ENCODE measurements at places on chromosomes 7 and 10.

- no peak for DNase-seq
Observed at GRCh38 chr10:37957841-37958240, 18.6 kb downstream of the ZNF25 start.

DNA sequence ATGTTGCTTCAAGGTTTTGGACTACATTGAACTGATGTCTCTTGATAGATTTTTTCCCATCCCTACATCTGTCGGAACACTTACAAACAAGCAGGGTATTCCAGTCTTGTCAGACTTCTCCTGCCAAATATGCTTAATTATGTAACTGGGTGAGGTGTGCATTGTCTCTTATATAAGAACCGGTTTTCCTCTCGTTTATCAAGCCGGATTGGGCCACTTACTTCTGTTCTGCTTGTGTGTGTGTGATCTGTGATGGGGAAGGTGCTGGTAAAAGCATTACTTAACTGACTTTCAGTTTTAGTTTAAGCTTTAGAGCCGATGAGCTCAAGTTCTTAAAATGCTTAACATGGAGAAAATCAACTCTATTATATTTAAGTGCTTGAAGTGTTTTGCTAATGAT lies 57.9 kb downstream of the OTUD1 start:
- DNase-seq = no peak

DNA sequence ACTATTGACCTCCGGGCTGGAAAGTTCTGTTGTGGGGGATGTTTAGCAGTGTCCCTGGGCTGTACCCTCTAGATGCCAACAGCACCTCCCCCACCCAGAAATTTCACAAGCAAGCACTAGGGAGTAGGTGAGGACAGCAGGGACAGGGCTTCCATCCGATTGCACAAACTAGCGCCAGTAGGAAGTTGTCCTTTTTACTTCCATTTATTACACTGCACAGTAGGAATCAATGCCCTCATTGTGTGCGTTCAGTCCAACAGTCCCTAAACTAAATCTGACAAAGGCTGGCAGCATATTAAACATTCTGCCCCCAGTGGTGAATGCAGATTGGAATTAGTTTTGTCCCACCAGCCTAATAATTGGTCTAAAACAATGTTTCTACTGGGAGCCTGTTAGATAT lies 6.4 kb upstream of the SOSTDC1 start:
- DNase-seq = no peak

DNA sequence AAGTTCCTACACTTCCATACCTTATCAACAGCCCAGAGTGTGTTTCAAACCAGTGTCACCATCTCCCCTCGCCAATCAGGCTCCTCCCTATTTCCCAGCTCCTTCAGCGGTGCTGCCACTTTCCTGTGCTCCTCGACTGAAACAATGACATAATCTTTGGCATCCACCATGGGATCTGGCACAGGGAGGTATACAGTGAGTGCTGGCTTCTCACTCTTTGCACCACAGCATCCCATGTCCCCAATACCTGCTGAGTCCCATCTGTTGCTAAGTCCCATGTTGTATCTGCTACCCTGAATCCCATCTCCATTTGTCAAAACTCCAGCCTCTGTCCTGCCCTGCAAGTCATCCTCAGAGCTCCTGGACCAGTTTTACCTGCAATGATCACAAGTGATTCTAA lies 15.4 kb downstream of the PAXIP1 start:
- no peak for DNase-seq

DNA sequence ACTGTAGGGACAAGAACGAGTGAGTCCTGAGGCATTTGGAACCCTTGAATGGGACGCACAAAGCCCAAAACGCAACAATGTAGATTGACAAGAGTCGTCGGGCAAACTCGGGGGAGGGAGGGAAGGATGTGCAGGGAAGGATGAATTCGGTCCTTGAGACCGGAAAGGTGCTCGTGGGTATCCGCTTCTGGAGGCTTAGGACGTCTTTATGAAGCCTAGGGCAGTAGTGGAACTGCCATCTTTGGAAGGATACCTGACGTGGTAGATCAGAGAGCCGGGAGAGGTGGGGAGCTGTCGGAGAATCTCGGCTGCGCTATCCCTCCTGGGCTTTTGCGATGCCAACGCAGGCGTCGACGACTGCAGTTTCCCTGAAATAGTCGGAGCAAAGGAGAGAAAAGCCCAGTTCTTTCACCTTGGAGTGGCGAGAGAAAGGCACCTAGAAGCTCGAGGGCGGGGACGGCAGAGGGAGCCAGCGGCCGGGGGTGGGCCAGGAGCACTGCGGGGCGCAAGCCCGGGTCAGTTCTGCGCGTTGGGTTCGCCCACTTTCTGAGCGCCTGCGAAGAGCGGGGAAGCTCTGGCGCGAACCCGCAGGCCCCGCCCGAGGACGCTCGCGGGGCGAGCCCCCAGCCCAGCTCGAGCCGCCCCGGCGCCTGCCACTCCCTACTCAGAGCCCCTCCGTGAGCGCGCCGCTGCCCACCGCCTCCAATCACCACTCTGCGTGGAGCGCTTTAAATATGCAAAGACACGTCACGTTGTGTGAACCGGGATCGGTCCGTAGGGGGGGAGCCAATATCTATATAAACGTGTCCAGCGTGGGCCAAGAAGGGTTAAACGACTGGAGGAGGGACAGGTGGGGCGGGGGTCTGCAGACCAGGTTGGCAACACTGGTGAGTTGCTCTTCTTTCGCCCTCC lies at the start of gene CYP26C1:
CYP26C1 (plus strand) TSS at position 824 of the 912 bp plus-strand sequence. CDS start 466 bp downstream, outside the sequence.
- no peak for DNase-seq

- no peak for DNase-seq
Observed at GRCh38 chr7:106535234-106535932, 125.6 kb downstream of the CCDC71L start.

GRCh38 chr10:24172909-24173308 lies 36.0 kb upstream of the KIAA1217 start:
- DNase-seq = no peak

DNA sequence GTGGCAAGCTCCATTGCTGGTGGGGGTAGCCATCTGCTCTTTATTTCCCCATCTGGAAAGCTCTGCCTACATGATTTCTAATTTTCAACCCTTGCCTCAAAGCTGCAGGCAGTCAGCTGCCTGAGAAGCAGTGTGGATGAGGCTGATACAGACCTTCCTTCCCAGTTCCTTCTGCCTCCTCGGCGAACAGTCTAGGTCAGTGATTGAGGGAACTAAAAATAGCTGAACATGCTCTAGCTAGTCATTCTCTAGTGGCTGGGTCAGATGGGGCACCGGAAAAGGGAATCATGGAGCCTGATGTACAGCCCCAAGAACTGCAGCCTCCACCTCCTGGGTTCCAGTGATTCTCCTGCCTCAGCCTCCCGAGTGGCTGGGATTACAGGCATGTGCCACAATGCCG lies 48.7 kb downstream of the NAMPT start:
- no peak for DNase-seq

GRCh38 chr10:132828681-132829080 lies 42.7 kb upstream of the NKX6-2 start:
- no peak for DNase-seq

DNA sequence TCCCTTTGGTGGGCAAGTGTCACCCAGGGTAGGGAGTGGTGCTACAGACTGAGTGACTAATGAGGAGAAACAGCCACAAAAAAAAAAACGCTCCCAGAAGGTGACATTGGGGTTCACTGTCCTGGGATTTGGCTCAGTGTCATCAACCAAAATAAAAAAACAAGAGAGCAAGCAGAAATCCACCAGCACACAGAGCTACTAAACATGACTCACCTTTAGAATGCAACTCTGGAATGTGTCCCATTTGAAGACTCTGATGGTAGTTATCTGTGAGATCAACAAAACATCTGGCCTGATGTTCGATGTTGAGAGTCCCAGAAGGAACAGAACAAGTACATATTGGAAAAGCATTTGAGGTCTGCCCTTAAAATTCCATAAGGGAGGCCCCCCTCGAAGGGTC lies 200.3 kb upstream of the LYZL2 start:
- no peak for DNase-seq

GRCh38 chr10:82943142-82943541 lies 1068.1 kb downstream of the NRG3 start:
- DNase-seq = no peak

DNA sequence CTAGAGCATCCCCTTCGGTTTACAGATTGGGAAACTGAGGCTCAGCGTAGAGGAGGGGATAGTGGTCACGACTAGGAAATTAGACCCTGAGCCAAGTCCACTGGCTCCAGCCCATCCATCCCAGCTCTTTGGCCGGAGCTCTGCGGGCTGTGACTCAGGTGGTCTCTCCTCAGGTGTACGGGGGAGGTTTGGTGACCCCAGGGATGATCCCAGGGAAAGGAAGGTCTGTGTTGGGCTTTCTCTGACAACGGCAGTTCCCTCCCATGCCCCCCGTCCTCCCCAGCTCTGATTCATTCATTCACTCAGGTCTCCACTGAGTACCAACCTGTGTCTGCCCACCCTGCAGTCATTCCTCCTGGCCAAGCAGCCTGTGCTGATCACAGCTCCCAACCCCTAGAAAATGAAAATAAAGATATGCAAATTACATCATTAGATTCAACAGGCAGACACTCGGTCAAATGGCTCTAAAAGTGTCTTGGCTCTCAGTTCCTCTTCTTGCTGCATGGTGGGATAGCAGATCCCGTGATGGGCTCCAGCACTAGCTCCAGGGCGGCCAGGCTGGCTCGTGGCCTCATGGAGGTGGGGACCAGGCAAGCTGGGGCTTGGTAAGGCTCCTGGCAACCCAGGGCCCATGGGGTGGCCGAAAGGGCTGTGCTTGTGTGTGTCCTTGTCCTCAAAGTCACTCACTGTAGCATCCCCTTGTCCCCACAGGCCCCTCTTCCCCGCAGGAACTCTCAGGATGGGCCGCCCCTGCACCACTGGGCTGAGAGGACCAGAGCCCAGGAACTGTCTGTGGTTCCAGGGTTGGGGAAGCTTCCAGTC lies 37.8 kb downstream of the CLRN3 start:
- no peak for DNase-seq

DNA sequence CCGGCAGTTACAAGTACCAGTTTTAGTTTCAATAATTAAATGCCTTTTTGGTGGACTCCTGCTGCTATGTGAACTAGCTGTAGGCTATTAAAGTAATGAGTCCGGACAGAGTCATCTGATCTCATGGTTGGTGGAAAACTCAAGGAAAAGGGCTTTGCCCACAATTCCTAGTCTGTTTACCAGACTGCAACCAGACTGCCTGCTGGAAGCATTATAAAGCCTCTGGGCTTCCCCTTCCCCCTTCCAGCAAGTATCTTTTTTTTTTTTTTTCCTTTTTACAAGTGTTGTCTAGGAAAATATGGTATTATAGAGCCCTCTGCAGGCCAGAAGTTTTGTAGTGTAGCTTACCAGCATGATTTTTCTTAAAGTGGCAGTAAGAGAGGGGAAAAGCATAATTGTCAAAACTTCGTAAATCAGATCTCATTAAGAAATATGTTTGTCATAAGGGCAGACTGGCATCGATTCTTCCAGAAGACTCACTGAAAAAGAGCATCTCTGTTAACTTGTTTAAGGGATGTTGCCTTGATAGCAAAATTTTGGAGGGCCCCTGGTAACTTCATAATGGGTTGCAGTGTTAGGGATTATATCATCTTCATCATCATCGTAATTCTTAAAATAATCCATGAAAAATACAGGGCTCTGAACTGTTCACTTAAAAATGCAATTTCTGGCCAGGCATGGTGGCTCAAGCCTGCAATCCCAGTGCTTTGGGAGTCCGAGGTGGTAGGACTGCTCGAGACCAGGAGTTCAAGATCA lies 181.3 kb downstream of the TAX1BP1 start:
- peak; percentile 58 for DNase-seq

DNA sequence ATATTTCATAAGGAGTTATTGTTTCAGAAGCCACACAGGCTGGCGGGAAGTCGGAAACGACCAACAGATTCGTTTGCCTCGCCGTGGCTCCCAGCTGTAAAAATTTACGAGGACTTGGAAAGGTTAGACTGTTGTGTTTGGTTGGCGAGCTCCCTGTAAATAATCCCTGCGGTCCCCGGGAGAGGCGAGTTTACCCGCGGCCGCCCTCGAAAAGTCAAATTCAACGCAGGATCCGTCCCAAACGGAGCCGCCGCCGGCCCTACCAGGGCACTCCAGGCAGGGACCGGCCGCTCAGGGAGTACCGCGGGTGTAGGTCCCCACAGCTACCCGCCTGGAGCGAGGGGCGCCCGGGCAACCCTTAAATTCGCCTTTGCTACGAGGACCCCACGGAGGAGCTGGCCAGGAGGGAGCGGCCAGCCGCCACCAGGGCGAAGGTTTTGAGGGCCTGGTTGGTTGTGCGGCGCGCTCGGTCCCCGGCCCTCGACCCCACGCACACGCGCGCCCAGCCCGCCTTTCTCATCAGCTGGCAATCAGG lies 726 bp upstream of the HOXA9 start:
- DNase-seq = no peak

DNA sequence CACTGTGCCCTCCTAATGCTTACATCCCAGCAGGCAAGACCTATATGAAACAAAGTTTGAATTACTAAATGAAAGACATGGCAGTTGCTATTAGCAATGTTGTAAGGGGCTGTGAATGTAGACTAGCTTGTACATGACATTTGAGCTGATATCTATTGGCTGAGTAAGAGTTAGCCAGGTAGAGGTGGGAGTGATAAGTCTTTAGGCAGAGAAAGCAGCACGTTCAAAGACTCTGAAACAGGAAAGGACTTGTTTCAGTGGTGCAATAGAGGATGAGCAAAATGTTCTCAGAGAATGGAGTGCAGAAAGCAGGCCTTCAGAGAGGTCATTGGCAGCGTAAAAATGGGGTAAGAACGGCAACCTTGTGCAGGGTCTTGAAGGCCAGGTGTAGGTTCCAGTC lies 687.6 kb downstream of the AUTS2 start:
- no peak for DNase-seq

DNA sequence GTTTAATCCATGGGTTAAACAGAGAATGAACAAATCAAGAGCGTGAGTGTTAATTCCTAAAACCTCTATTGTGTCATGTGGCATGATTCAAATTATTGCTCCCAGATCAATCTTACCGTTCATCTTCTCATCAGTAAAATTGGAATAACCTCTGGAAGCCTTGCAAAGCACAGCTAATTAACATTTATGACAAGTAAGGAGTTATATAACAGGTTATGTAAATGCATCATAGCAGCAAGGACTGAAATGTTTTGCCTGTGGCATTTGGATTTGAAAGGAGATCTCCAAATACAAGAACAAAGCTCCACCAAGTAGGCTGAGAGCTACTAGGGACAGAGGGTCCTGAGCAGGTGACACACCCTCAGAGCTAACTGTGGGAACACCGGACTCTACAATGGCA lies 502.9 kb upstream of the CELF2 start:
- no peak for DNase-seq

GRCh38 chr10:119331061-119331460 lies 123.7 kb downstream of the GRK5 start:
- no peak for DNase-seq

DNA sequence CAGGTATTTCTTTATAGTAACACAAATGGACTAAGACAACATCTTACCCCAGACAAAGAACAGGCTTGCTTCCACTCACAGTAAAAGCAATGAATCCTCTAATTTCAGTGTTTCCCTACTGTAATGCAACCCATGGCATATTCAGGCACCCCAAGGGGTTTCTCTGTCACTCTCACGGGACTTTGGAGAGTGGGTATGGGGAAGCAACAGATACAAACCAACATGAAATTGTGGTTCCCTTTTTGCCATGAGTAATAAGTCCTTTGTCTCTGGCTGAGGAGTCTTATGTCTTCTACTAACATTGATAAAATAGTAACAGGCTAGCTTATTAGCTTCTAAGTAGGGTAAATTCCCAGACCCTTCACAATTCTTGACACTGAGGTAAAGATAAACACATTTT lies 51.4 kb upstream of the AOAH start:
- DNase-seq = no peak

All from activated CD4-positive, alpha-beta T cell treated with anti-CD3 and anti-CD28 coated beads, Interleukin-2, amount 50 U/mL, for 16 hours (primary cell).